ENCODE measurements at places on chromosomes 3 and 15. TPM values are rescaled to one million over a fixed set of nuclear protein-coding genes. Genes with fewer than 3 reads are reported as not detected.

CX3CR1 gene
- 0.04 TPM for polyA plus RNA-seq

DNA sequence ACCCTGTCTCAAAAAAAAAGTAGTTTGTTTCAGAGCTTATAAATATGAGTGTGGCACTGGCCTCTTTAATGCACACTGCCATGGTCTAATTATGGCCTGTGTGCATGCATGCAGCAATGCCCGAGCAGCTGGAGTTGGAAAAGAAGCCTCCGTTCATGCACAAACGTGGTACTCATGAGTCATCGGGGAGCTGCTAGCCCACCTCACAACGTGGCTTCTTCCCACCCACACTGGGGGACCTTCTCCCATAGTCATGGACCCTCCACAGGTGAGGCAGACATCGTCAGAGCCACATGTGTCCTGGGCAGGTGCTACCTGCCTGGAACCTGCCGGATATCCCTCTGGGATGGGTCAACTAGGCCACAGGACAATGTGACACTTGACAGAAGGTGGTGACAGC lies 66.7 kb downstream of the ATP10A start:
- no peak for DNase-seq

DNA sequence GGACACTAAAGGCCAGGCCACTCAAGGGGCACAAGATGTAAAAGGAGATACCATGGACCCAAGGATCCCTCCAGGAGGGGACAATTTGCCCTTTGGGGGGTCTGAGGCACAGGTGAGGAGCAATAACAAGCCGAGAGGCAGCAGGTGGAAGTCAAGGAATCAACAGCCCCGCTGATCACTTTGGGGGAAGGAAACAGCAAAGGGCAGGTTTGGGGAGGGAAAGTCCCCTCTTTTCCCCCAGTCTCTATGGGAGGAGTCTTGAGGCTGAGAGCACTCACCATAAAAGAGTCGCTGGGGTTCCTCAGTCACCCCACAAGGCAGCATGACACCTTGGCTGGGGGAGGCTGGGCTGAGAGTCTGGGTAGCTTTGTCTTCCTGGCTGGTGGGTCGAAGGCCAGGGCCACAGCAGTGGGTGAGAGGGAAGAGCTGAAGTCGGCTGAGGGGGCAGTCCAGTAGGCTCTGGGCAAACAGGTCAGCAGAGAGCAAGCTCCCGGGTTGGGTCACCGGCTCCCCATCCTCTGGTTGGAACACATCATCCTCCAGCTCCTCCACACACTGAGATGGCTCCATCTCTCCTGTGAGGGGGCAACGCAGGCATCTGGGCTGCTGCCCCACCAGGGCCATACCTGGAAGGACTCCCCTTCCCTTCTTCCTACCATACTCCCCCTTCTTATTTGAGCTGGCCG lies 3.0 kb downstream of the BMF start:
- DNase-seq: no peak

CD200R1 gene
- polyA plus RNA-seq: 0.08 TPM

GRCh38 chr3:10356461-10356981 lies 35.6 kb upstream of the SEC13 start:
- peak; percentile 44 for DNase-seq
